ENCODE measurements at places on chromosomes 6 and 20. TPM values are rescaled to one million over a fixed set of nuclear protein-coding genes. Genes with fewer than 3 reads are reported as not detected.
A peak's percentile ranks its signal among the peaks of the same experiment; 100 is the strongest.

SIRPG gene
- total RNA-seq, result 55.4 TPM

TTK gene
- total RNA-seq, result 37.9 TPM

DNA sequence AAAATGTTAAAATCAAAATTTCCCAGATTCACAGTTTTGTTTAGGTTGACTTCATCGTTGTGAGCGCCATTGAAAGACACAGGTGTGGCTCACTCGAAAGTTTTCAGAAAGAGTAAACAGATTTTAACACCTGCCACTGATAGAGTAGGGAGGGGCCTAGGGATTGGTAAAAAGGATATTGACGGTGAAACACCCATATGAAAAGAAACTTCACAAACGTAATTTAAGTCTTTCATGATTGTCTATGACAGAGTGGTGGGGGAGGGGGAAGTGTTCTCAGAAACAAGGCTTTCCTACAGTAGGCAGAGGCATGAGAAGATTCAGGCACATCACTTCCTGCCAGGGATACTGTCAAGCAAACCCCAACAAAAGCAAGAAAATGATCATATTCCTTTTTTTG is 101.4 kb downstream of the PERP start:
- DNase-seq, result peak; percentile 33

DNA sequence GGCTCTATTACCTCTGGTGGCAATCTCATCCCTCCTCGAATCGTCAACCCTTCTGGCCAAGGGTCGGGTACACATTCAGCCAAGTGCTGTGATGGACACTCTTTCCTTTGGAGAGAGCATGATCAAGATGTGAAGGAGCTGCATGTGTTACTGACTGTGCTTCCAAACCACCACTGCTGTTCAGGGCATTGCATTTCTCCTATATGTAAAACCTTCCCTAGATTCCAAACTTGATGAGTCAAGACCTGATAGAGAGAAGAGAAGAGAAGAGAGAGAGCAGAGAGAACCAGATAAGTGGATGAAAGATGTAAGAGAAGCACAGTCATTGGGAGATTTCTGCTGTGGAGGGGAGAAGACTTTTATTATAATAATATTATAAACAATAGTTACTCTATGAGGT is 162.2 kb downstream of the KCNQ5 start:
- no peak for DNase-seq

- DNase-seq, result no peak
These were observed 74.7 kb downstream of the TTLL2 start for GRCh38 chr6:167399599-167399998.

DNA sequence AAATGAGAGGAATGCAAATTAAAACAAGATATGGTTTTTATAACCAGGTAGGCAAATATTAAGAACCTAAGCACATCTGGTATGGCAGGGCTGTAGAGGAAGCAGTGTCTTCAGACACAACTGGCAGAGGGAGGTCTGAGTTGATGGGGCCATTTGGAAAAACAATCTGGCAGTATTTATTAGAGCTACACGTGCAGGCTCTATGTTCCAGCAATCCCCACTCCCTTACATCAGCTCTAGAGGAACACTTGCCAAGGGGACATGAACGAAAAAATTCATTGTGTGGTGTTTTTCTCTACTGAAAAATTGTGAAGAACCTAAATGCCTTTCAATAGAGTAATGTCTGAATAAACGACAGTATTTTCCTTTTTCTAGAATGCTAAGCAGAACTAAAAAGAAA is 111.6 kb upstream of the EDN1 start:
- DNase-seq, result no peak

GRCh38 chr6:106677282-106677681 is 47.9 kb downstream of the QRSL1 start:
- DNase-seq, result no peak

DNA sequence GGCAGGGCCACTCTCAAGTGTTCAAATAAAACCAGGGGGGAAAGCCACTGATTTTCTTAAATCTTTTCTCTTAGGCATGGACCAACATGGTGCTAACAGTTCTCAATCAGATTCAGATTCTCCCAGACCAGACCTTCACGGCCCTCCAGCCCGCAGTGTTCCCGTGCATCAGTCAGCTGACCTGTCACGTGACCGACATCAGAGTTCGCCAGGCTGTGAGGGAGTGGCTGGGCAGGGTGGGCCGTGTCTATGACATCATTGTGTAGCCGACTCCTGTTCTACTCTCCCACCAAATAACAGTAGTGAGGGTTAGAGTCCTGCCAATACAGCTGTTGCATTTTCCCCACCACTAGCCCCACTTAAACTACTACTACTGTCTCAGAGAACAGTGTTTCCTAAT is 41.5 kb upstream of the SMIM28 start:
- DNase-seq, result no peak

DNA sequence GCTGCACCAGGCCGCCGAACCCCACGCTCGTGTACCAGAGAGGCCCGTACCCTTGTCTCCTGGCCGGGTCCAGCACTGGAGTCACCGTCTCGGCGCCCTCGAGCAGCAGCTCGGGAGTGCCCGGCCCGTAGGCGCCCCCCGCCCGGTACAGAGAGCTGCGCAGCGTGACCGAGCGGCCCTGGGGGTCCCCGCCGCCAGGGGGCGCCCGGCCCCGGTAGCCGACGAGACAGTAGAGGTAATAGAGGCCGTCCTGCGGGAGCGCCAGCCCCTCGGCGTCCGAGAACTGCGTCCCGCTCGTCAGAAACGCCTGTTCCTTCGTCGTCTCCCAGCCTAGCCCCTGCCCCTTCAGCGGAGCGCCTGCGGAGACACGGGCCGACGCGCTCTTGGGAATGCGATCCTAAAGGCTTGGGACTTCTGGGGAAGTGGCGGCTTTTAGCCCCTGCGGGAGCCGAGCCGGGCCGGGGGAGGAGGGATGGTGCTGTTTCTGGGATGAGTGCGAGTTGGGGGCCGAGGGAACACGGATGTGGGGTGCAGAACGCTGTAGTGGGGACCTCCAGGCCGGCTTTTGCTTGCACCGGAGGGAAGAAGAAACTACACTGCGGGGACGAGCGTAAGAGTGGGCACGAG is 1.3 kb downstream of the LTB start:
- DNase-seq, result peak; percentile 92

DNA sequence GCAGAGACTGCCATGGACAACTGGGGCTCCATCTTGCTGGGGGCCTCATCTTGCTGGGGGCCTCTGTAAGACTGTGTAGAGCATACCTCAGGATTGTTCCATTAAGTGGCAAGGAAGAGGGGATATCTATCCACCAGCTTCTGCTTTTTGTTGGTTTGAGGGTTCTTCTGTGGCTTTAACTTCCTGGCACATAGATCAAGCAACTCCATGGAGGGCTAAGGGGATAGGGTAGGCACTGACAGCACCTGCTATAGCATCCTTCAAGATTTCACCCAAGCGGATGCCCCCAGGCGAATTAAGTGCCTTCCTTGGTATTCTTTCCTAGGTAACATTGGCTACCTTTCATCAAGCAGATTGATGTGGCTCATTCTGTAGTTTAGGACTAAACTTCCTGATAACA is 3.8 kb upstream of the LRRN4 start:
- no peak for DNase-seq

DNA sequence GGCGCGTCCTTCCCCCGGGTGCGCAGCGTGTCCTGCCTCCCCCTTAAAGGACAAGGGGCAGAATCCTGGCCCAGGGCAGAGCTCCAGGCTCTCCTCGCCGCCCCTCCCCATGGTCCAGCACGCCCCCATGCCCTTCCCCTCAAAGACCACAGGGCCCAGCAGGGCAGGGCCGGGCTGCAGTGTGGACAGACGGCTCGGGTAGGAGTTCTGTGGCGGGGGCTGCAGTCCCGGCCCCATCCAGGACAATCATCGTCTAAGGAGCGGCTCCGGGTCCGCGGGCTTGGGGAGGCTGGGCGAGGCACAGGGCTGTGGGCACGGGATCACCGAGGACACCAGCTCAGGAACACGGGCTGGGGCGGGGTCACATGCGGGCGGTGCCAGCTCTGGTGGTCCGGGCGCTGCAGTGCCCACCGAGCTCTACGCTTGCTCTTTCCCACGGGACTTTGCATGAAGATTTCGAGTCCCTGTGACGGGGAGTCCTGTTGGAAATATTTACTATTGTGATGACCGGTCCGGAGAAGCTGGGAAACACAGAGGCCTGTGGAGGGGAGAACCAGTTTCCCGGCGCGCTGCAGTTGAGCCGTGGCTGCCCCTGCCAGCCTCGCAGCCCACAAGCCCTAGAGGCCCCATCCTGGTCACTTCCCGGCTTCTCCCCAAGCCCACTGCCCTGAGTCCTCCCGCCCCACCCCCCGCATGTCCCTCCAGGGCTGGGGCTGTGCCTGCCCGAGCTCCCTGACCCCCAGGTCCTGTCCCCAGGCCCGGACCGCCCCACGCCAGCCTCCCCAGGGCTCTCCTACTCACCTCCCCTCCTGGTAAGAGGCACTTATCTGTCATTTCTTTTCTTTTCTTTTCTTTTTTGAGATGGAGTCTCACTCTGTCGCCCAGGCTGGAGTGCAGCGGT is 20.6 kb downstream of the SLC17A9 start:
- DNase-seq, result no peak

- no peak for DNase-seq
These were observed 3.2 kb upstream of the SLC4A11 start for GRCh38 chr20:3242172-3242692.

DNA sequence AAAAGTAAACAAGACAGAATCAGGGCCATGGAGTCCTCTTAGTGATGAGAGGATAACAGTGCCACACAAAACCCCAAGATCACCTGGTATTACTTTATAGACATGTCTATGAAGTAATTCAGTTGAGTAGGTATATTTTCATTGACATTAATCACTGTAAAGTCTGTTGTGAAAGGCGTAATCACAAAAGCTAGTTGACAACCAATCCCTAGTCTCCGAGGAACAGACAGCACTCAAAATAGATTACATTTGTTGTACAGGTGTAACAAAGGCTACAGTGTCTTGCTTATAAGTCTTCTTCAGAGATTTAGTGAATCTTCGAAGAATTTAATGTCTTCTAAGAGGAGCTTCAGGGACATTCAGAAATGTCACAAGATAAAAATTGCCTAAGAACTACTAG is 120.1 kb downstream of the TMEM200A start:
- DNase-seq, result no peak

DNA sequence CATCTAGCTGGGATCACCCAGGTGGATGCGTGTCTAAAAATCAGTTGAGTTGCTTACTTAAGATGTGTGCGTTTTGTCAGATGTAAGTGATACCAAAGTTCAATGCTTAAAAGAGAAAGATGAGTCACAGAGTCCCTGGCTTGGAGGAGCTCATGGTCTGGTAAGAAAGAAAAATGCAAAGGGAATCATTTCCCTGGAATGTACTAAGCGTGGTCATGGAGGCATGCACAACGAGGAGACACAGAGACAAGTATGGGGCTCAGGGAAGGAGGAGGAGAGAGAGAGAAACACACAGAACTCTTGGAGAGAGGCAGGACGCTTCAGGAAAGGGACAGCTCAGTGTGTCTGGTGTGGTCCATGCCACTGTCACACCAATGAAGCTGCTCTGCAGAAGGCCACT is 186.9 kb upstream of the GMDS start:
- DNase-seq, result no peak
